Activated CD8-positive, alpha-beta T cell treated with anti-CD3 and anti-CD28 coated beads, Interleukin-2, amount 10 ng/mL, durations not matched to agents 7 days and 5 days (primary cell): ENCODE measurements at places on chromosomes 12 and 14. TPM values are rescaled to one million over a fixed set of nuclear protein-coding genes. Genes with fewer than 3 reads are reported as not detected.

The YARS2 gene
- total RNA-seq = 19.4 TPM

The DPPA3 gene
- not detected for total RNA-seq

The TAOK3 gene
- 61.4 TPM for total RNA-seq

The NRIP2 gene
- total RNA-seq = not detected

The ZDHHC22 gene
- not detected for total RNA-seq

The LRRC23 gene
- total RNA-seq = 6.5 TPM

The BDKRB2 gene
- total RNA-seq = not detected

The NELL2 gene
- total RNA-seq = 47.4 TPM

The IL25 gene
- total RNA-seq = not detected

The C3AR1 gene
- 9.1 TPM for total RNA-seq

The GPR33 gene
- not detected for total RNA-seq

The RNASE7 gene
- total RNA-seq = not detected

The PRPH gene
- total RNA-seq = not detected

The NFATC4 gene
- total RNA-seq = not detected

The NGB gene
- total RNA-seq = not detected

The CAPRIN2 gene
- 10.7 TPM for total RNA-seq

The BATF gene
- total RNA-seq = 41.3 TPM

The FERMT2 gene
- not detected for total RNA-seq

The DDX23 gene
- 127 TPM for total RNA-seq

The MEG3 gene
- total RNA-seq = not detected

The TIMM9 gene
- total RNA-seq = 37.7 TPM

The LALBA gene
- total RNA-seq = not detected

The PPP4R4 gene
- total RNA-seq = 0.16 TPM

The SMIM41 gene
- total RNA-seq = not detected

The KRT79 gene
- not detected for total RNA-seq

The KCNMB4 gene
- 0.34 TPM for total RNA-seq

The PXN gene
- total RNA-seq = 127 TPM

The EMC9 gene
- total RNA-seq = 49.9 TPM

The C12orf54 gene
- not detected for total RNA-seq

The LGMN gene
- total RNA-seq = 0.73 TPM

The TMTC2 gene
- 1.3 TPM for total RNA-seq

The USP30 gene
- 5.9 TPM for total RNA-seq

The KCNJ8 gene
- not detected for total RNA-seq

The GSC gene
- total RNA-seq = not detected

The SLC25A29 gene
- 29.7 TPM for total RNA-seq

The NPFF gene
- not detected for total RNA-seq

The OLR1 gene
- total RNA-seq = not detected

The CCDC175 gene
- not detected for total RNA-seq

The FNTB gene
- 18.8 TPM for total RNA-seq

The KLRF1 gene
- total RNA-seq = not detected

The PROX2 gene
- total RNA-seq = 0.13 TPM

The GPR84 gene
- total RNA-seq = 0.57 TPM

The FSCB gene
- not detected for total RNA-seq

The OTX2 gene
- not detected for total RNA-seq

The COX8C gene
- not detected for total RNA-seq

The SCNN1A gene
- total RNA-seq = 1.5 TPM

The NXPH4 gene
- total RNA-seq = 0.40 TPM

The SPTB gene
- total RNA-seq = not detected
